T follicular helper cell (primary cell): ENCODE measurements at places on chromosomes 4 and X.
A peak's percentile ranks its signal among the peaks of the same experiment; 100 is the strongest.

- DNase-seq = no peak
Observed at GRCh38 chrX:5702890-5703289, 525.8 kb downstream of the NLGN4X start.

- DNase-seq = no peak
Observed at GRCh38 chr4:38075370-38076152, 115.4 kb downstream of the PTTG2 start.

GRCh38 chrX:14825851-14826250 lies 47.0 kb downstream of the FANCB start:
- DNase-seq = no peak

DNA sequence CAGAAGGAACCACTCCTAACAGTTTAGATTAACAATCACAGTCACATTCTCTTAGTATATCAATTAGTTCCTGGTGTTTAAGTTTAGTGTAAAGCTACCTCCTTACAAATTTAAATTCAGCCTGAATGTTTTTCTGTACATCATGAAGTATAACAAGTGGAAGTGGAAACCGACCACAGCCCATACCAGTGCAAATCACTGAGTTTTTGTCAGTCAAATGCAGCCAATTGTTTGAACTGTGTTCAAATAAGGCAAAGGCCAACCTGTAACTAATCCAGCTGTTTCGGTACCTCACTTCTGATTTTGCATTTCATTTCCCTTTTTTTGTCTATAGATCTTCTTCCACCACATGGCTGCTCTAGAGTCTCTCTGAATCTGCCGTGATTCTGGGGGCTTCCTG lies 1215.3 kb downstream of the PCDH18 start:
- no peak for DNase-seq

DNA sequence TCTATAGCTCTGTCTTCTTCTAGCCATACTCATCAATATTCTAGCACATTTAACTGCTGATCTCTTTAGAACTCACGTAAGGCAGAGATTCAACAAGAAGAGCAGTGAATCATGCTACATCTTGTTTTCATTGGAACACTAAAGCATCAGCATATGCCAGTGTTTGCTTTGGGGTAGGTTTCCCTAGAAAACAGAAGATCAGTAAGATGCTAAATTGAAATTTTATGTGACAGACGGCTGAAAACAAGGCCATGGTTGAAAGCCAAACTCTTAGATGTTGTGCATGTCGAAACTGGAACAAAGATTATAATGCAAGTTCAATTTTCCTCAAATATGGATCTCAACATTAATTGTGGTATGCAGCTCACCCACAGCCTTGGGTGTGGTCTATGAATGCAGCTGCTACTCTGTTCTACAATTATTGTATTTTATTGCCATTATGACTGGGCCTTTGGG lies 107.6 kb downstream of the PDLIM5 start:
- DNase-seq = no peak

GRCh38 chr4:110172972-110173371 lies 25.4 kb downstream of the ELOVL6 start:
- no peak for DNase-seq

GRCh38 chr4:144711700-144712456 lies 65.9 kb downstream of the HHIP start:
- no peak for DNase-seq

- no peak for DNase-seq
Observed at GRCh38 chr4:88619971-88620370, 27.7 kb downstream of the HERC3 start.

GRCh38 chr4:74632634-74633033 lies 161.7 kb downstream of the BTC start:
- DNase-seq = peak; percentile 1

DNA sequence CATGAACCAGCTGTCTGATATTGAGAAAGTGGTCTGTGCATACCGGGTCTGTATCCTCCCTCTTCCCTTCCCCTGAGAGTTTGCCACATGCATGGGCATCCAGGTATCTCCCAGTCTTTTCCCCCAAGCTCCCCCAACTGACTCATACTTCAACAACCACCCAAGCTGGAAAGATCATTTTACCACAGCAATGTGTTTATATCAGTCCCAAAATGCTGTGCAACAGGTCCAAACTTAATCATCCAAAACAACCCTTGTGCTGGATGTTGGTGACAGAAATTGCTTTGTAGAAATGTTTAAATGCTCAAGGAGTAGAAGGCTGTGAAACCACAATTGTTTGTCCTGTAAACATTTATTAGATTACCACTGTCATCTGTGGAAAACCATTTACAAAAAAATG lies 286.8 kb upstream of the KLF3 start:
- DNase-seq = no peak

DNA sequence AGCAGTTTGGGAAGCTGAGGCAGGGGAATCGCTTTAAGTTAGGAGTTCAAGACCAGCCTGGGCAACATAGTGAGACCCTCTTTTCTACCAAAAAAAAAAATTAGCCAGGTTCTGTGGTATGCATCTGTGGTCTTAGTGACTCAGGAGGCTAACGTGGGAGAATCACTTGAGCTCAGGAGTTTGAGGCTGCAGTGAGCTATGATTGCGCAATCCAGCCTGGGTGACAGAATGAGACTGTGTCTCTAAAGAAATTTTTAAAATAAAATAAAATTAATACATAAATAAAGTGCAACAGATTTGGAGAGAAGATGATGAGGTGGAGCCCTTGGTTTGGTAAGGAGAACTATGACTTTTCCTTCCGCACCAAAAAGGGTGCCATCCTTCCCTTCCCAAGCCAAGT lies 436.9 kb downstream of the NLGN4X start:
- DNase-seq = no peak

- no peak for DNase-seq
Observed at GRCh38 chr4:120009731-120010130, 56.9 kb downstream of the MAD2L1 start.

GRCh38 chr4:185738038-185738552 lies 73.9 kb downstream of the SORBS2 start:
- no peak for DNase-seq

DNA sequence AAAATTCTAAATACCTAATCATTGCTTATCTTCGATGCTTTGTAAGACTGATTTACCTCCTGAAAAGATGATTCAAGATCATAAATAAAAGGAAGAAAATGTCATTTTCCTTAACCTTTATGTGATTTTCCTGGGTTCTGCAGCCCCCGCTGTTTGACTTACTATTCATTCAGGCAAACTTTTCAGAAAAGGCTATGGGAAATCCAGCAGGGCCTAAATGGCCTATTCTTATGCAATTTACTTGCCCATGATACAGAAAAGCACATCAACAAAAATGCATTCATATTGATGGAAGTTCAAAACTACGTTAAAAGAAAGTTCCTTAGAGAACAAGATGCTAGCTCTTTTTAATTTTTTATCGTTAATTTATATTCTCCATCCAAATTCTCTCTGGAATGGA lies 51.2 kb downstream of the TMEM144 start:
- no peak for DNase-seq

DNA sequence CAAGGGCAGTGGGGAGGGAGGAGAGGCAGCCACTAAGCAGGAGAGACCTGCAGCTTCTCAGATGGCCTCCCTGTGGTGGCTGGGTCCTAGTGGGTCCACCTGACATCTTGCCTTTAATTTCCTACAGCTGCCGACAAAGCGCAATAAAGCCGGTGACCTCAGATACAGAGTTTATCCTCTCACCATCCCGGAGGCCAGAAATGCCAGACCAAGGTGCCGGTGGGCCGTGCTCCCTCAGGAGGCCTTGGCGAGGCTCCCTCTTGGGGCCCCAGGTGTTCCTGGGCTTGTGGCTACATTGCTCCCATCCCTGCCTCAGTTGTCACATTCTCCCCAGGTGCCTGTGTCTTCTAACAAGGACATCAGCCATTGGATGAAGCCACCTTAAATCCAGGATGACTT lies 103.0 kb downstream of the ADRA2C start:
- DNase-seq = no peak

- DNase-seq = no peak
Observed at GRCh38 chr4:177696438-177696966, 254.3 kb upstream of the AGA start.

DNA sequence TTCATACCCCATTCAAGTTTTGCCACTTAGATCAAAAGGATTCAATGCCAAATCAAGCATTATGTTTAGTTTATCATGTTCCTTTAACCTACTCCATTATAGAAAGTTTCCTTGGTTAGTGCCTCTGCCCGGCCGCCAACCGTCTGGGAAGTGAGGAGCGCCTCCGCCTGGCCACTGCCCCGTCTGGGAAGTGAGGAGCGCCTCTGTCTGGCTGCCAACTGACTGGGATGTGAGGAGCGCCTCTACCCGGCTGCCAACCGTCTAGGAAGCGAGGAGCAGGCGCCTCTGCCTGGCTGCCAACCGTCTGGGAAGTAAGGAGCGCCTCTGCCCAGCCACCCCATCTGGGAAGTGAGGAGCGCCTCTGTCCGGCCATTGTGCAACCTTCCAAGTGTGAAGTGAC lies 36.3 kb upstream of the PDGFRA start:
- DNase-seq = no peak

DNA sequence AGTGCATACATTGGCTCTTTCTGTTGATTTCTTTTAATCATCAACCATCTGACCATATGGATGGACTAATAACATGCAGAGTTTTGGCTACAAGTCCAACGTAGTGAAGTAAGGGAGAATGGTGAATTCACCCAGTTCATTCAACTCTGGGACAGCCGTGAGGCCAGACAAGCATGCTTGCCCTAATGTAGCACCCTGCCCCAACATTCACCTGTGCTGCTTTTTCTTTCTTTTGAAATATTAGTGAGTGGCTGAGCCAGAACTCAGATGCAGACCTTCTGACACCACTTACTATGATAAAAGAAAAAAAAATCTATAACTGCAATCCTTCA lies 17.5 kb downstream of the ARSJ start:
- no peak for DNase-seq

- DNase-seq = no peak
Observed at GRCh38 chr4:111977419-111977965, 167.8 kb upstream of the FAM241A start.

- no peak for DNase-seq
Observed at GRCh38 chr4:22334155-22334554, 181.7 kb downstream of the ADGRA3 start.

DNA sequence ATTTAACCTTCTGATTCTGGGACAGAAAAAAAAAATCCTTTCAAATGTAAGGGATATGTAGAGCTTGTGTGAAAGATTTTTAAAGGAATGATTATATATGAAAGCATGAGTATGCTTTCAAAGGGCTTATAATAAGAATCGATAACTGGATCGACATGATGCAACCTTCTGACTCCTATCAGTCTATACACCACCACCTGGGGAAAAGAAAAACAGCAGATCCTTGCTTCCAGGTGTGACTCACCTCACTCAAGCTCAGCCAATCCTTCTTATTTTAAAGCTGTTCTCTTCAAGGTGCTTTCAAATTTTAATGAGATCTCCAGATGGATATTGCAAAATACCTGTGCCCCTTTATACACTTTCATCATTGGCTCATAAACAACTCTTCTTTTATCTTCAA lies 102.1 kb upstream of the EDNRA start:
- DNase-seq = no peak

GRCh38 chr4:23942471-23942870 lies 52.6 kb upstream of the PPARGC1A start:
- no peak for DNase-seq

DNA sequence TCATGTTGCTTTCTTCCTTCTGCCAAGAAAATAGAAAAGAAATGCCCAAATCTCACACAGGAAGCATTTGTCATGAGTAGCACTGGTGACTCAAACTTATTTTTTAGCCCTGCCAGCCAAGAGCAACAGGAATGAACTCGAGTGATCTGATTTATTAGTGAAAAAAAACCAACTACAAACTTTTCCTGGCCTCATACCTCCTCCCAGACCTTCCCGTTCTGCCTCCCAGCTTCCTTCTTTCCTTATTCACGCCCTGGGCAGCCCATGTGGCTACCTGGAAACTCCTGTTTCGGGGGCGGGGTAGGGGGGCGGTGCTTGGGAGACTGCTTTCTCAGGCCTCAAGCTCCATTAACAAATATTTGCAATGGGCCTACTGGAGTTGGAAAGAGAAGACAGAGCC lies 178.5 kb downstream of the NHS start:
- DNase-seq = no peak

- DNase-seq = no peak
Observed at GRCh38 chr4:107044170-107044569, 8.1 kb upstream of the DKK2 start.

GRCh38 chr4:18366892-18367291 lies 345.3 kb upstream of the LCORL start:
- no peak for DNase-seq

DNA sequence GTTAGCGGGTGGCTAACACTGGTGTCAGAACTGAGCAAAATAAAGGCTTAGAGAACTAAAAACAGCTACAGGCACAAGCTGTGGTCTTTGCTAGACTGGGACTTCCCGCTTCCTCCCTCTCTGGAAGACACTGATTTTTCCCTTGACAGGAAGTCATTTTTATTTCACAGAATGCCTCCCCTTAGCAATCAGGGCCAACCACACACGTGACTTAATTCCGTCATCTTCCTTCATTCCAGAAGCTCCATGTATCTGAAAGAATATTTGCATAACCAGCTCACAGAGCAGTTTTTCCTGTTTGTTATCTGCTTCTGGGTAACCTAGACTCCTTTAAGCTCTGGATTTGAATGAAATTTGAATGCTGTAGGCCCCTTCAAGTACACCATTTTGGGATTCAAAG lies 327.5 kb upstream of the FRG1 start:
- no peak for DNase-seq

DNA sequence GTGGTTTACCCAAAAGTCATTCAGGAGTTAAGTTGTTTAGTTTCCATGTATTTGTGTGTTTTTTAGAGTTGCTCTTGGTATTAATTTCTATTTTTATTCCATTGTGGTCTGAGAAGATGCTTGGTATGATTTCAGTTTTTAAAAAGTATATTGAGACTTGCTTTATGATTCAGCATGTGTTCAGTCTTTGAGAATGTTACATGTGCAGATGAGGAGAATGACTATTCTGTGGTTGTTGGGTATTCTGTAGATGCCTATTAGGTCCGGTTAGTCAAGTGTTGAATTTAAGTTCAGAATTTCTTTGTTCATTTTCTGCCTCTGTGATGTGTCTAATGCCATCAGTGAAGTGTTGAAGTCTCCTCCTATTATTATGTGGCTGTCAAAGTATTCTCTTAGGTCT lies 249.4 kb downstream of the ARHGAP10 start:
- DNase-seq = no peak

- DNase-seq = no peak
Observed at GRCh38 chrX:119402588-119402987, 3.5 kb downstream of the SLC25A43 start.
